ENCODE measurements at places on chromosomes 3 and 15.

- no peak for DNase-seq
Measured at GRCh38 chr3:172965256-172965655, 175.8 kb downstream of the SPATA16 start.

DNA sequence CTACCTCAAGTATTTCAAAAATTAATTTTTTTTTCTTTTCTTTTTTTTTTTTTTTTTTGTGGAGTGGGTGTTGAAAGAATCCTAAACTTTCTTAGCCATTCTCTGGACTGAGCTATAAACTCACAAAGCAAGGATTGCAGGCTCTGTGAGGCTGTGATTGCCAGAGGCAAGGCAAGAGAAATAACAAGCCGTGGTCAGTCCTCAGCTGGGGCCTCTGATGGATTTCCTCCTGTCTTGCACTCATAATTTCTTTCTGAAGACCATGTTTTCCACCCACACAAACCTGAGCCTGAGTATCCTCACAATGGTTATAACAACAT is 1.3 kb downstream of the CX3CR1 start:
- no peak for DNase-seq

GRCh38 chr15:98773616-98774015 is 125.3 kb downstream of the IGF1R start:
- no peak for DNase-seq

DNA sequence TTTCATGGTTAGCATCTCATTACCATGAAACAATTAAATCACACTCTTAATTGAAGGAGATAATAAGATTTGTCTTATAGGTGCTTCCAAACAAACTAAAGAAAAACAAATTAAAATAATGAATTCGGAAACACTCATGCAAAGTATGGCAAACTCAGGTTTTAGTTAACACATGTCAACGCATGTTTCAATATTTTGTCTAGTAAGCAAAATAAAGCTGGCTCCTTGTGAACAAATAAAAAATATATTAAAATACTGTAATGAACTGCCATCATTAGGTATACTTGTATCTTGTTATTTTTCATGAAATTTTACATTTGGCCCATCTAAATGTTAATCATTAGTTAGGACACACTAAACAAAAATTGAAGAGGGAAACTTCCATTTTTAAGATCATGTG is 519.2 kb downstream of the MECOM start:
- no peak for DNase-seq

GRCh38 chr3:114558271-114558670 is 264.4 kb downstream of the TIGIT start:
- no peak for DNase-seq

GRCh38 chr15:42419369-42419768 is 60.1 kb downstream of the CAPN3 start:
- DNase-seq, result no peak

DNA sequence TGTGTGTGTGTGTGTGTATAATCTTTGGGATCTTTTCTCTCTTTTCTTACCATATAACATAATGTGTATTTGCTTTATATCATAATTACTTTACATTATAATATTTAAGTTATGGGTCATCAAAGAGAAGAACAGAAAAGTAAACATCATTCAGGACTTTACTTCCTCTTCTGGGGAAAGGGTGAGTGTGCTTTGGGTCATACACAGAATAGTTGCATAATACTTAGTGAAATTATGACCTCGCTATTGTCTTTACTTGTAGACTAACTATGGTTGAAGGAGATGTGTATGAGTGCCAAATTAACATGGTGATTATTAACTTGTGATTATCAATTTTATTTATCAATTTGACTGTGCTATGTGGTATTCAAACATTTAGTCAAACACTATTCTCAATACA is 1086.9 kb downstream of the DIPK2A start:
- DNase-seq, result no peak

- DNase-seq, result no peak
Measured at GRCh38 chr3:165404357-165405027, 208.3 kb upstream of the SLITRK3 start.

- no peak for DNase-seq
Measured at GRCh38 chr3:123733805-123734526, 149.1 kb upstream of the HACD2 start.

DNA sequence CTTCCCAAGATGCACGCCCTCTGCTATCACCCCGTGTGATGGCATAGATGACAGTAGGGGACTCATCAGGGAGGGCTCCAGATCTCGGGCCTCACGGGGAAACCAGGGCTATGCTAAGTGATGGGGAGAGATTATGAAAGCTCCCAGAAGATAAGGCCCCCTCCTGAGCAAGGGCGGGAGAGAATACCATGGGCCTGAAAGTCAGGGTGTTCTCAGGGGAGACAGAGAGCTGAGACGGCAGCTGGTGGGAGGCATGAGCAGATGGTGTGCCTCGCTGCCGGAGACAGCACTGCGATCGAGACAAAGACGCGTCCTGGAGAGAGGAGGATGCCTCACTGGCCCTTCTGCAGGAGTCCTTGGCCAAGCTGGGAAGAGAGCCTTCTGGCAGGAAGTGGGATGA is 106.5 kb upstream of the ADPGK start:
- DNase-seq, result no peak

Measured in tibial artery (tissue), 4 donors.